ENCODE measurements at places on chromosomes 1 and 21.
A peak's percentile ranks its signal among the peaks of the same experiment; 100 is the strongest.

GRCh38 chr1:221013691-221014660 lies 134.7 kb downstream of the HLX start:
- DNase-seq: no peak

DNA sequence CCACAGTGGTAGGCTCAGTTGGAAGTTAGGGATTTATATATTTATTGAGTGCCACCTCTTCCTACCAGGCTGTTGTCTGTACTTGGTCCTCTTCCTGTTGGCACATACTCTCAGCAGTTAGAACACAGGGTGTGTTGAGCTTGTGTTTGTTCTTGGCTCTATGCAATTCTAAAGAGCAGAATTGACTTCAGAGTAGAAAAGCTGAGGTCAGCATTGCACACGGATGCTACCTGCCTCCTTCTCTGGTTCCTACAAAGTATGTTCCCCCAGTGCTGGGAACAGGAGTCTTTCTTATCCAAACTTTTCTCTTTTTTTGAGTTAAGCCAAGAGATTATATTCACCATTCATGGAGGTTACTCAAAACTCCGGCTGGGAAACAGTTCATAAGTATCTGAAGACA lies 16.5 kb upstream of the CD53 start:
- DNase-seq: no peak

- no peak for DNase-seq
Observed at GRCh38 chr1:75220072-75220471, 85.9 kb downstream of the LHX8 start.

GRCh38 chr1:192601143-192601542 lies 25.6 kb downstream of the RGS1 start:
- DNase-seq: no peak

- DNase-seq: peak; percentile 14
Observed at GRCh38 chr1:70509996-70510876, 99.2 kb downstream of the CTH start.

GRCh38 chr21:34890724-34891612 lies 158.1 kb downstream of the RUNX1 start:
- DNase-seq: no peak

DNA sequence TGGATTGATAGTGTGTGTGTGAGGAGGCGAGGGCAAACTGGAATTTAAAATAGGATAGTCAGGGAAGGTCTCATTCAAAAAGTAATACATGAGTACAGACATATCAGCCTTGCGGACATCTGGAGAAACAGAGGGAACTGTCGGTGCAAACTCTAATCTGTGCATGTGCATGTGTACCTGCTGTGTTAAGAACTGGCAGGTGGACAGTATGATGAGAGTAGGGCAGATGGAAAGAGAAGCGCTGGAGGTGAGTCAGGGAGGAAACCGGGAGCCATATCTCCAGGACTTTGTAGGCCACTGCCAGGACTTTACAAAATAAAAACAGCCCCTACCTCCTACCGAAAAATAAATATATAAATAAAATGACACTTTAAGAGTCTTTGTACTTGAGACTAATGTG lies 31.3 kb upstream of the MYBPHL start:
- DNase-seq: no peak

DNA sequence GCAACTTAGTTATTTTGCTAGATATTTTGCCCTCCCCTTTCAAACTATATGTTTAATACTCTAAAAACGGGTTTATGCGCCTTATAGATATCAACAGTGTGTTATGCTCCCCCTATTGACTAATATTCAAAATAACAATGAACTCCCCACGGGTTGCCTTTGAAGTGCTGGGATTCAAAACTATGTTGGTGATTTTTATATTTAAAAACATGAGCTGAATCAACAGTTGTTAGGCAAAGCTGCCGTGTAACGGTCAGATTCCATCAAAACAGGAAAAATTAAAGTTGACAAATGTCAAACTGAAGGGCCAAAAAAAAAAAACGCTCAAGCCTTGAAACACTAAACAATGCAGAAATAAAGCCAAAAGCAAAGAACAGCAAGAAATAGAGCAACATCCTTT lies 2.5 kb downstream of the TGFBR3 start:
- DNase-seq: no peak

DNA sequence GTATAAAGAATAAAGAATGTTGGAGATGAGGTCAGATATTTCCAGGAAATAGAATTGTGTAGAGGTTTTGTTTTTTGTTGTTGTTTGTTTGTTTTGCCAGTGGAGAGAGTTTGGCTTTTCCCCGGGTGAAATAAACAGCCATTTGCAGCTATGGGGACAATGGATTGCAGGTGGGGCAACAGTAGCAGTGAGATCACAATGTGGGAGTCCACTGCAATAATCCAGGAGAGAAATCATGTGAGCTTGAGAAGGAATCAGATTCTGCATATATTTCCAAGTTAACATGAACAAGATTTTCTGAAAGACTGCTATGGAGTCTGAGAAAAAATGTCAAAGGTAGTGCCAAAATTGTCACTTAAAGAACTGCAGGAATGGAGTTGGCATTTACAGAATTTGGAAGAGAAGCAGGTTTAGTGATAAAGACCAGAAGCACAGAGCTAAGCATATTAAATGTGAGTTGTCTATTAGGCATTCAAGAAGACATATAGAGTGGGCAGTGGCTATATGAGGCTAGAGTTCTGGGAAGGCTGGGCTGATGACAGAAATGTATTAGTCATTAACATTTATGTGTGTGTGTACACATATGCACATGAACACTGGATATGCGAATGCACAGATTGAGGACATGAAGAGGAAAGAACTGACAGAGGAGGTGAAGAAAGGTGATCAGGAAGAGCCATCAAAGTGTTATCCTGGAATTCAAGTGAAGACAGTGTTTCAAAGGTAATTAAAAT lies 729.6 kb upstream of the PTBP2 start:
- no peak for DNase-seq

- DNase-seq: no peak
Observed at GRCh38 chr1:200005165-200005564, 22.3 kb upstream of the NR5A2 start.

DNA sequence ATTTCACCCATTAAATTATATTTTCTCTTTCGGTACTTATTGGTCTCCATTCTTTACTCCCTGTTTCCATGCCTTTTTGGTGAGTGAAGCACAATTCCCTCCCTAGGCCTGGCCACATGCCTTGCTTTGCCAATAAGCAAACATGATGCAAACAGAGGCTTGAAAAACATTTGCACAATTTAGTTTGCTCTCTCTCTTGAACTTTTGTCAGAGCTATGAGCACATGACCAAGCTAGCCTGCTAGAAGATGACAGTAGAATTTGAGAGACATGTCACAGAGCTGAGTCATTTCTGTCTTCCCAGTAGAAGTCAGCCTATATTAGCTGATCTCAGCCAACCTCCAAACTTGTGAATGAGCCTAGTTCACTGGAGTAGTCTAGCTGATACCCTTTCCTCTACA lies 24.6 kb downstream of the ANGPTL3 start:
- DNase-seq: no peak

- no peak for DNase-seq
Observed at GRCh38 chr1:183834568-183834967, 29.6 kb downstream of the RGL1 start.

- DNase-seq: no peak
Observed at GRCh38 chr1:2018217-2019171, 651 bp upstream of the GABRD start.

DNA sequence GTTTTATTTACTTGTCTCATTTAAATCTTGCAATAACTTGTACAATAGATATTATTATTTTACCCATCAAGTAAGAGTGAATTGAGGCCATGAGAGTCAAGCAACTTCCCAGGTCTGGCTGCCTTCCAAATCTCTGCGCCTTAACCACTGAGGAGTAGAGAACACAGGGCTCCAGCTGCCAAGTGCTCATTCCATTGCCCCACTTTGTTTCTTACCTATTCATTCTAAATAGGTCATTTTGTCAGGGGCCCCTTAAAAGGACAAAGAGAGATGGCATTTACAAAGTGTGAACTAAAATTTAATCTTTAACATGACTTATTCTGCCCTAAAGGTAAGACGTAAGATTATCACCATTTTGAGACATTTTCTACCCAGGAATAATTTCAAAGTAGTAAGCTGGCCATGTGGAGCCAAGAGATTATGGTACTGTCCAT lies 3.5 kb downstream of the PPP1R15B start:
- no peak for DNase-seq

DNA sequence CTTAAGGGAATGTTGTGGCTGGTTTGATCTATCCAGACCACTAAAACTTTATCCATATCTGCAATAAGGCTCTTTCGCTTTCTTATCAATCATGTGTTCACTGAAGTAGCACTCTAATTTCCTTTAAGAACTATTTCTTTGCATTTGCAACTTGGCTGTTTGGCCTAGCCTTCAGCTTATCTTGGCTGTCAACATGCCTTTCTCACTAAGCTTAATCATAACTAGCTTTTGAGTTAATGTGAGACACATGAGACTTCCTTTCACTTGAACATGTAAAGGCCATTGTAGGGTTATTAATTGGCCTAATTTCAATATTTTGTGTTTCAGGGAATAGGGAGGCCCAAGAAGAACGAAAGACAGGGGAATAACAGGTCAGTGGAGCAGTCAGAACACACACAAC lies 124.7 kb downstream of the TNFSF18 start:
- DNase-seq: no peak

DNA sequence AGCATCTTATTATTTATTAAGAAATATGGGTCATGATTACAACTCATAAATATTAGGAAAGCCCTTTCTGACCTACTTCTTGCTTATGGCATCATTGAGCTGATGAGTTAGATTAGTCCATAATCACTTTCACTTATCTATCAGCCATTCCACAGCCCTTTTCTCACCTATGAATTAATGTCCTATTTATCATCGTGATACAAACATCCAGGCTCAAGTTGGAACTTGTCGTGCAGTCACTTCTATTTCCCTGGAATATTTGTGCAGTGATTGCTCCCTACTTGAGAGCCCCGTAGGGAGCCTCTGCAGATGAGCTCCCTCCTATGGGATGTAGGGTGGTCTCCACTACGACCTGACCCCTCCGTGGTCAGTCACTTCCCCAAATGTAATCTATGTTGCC lies 8.1 kb upstream of the F3 start:
- no peak for DNase-seq

- no peak for DNase-seq
Observed at GRCh38 chr1:22452481-22452957, 868 bp downstream of the ZBTB40 start.

- DNase-seq: no peak
Observed at GRCh38 chr21:28687586-28687985, 305.1 kb downstream of the LTN1 start.

- DNase-seq: no peak
Observed at GRCh38 chr21:45823100-45823681, 158.4 kb upstream of the COL6A1 start.

GRCh38 chr1:64948905-64949833 lies 17.2 kb downstream of the JAK1 start:
- no peak for DNase-seq

DNA sequence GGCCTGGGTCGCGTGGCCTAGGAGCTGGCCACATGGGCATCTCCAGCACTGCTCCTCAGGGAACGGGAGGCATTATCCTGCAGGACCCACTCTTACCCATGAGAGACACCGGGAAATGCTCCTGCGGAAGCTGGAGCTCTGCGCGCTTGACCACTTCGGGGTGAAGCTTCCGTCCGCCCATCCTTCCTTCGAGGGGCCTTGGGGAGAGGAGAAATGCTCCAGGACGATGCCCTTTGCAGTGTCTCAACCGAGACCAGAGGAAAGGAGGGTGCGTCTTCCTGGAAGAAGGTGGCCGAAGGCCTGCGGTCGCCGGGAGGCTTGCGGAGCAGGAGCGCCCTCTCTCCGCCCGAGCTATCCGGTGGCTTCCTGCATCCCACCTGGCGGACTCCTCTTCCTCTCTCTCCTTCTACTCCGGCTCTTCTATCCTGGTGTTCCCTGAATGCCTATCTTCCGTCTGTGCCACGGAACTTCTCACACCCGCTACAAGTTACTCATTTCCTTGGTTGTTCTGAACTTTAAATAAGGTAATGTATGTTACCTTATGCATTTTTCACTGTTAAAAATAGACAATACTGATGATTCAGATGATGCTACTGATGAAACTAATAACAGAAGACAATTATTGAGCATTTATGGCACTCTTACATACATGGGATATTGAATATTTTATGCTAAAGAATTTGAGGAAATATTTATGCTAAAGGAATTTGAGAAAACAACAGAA lies 91.4 kb downstream of the PRKAB2 start:
- DNase-seq: no peak

- DNase-seq: no peak
Observed at GRCh38 chr21:45264912-45265515, 22.7 kb downstream of the POFUT2 start.

GRCh38 chr1:233424779-233425178 lies 97.3 kb downstream of the MAP3K21 start:
- no peak for DNase-seq

DNA sequence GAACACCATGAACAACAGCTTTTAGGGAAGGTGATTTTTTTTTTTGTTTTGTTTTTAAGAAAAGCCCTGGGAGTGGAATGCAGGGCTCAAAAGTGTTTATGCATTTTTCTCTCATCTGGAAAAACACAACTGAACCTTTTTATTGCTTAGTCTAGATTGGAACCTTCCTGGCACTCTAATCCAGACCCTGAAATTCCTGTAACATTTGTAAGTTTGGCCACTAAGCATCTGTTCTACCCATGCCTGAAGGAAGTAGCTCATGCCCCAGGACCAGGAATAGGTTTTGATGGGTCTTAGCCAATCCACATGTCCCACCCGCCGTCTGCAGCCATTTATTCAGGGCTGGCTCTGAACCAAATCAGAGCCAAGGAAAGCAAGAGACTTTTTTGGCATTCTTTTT lies 39.7 kb upstream of the SLC2A1 start:
- DNase-seq: no peak

DNA sequence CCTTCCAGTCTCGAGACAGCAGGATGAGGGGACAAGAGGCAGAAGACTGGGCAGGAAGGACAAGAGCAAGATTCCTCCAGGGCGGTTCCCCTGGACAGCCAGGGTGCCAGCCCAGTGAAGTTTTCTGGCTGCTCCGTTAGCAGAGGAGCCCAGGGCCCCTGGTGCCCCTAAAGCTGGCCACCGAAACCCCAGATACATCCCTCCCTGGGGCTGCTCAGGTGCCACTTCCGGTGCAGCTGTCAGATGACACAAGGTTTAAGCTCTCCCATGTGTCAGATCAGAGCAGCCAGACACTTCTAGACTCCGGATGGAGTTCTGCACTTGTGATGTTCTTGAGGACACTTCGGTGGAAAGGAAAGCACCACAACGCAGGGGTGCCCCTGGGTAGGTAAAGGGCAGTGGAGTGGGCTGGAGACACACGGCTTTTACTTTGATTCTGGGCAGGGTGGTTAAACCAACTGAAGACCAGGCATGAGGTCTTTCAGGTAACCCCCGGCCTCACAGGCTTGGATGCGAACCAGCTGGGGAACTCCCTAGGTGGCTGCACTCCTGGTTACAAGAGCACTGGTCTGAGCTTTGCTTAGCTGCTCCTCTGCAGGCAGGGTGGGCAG lies 85.7 kb downstream of the ITPKB start:
- DNase-seq: no peak

- no peak for DNase-seq
Observed at GRCh38 chr1:4601941-4602340, 52.5 kb upstream of the AJAP1 start.

- no peak for DNase-seq
Observed at GRCh38 chr1:168007691-168008090, 70.8 kb upstream of the MPC2 start.

- no peak for DNase-seq
Observed at GRCh38 chr1:58597076-58597475, 20.0 kb upstream of the TACSTD2 start.

- DNase-seq: no peak
Observed at GRCh38 chr1:25486602-25487001, 55.9 kb downstream of the MACO1 start.
